Effector CD8-positive, alpha-beta T cell (primary cell): ENCODE measurements at places on chromosomes 3 and 15.

DNA sequence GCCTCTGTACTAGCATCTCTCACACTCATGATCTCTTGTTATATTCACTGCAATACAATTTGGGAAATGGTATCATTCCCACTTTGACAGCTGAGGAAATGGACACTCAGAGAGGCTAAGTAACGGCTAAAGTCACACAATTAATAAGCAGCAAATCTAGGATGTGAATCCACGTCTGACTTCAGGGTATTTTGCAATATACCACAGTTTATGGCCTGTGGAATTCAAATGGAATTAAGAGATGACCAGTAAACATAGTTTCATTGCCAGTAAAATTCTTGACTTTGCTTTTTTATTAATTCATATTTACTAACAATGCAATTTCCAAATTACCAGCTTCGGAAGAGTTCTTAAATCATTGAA lies 61.1 kb downstream of the CCNL1 start:
- no peak for DNase-seq

DNA sequence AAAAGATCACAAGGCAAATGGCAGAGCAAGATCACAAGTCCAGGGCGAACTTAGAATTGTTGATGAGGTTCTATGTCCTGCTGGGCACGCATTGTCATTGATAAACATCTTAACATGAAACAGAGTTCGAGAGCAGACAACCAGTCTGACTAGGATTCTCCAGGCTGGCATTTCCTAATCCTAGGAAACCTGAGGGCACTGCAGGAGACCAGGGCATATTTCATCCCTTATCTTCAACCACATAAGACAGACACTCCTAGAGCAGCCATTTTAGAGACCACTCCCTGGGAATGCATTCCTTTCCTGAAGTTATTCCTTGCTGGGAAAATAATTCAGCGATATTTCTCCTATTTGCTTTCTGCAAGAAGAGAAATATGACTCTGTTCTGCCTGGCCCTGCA lies 1199.9 kb downstream of the SI start:
- DNase-seq = no peak

DNA sequence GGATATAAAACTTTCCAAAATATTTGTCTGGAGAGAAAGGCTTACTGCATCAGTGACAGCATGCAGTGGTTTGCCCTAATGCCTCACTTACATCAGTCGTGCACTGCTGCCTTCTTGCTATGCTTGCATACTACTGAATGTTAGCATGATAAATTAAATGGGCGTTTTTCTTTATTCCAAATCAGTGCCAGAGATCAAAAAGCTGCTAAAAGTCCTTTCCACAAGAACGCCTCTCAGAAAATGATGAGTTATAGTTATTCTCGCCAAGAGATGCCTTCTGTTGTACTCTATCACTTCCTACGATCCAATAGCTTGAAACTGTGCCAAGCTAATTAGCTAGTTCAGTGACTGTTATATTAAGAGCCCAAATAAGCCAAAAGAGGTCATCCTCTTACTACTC lies 345.8 kb upstream of the ROBO2 start:
- DNase-seq = no peak

GRCh38 chr3:79329154-79329553 lies 438.6 kb downstream of the ROBO1 start:
- no peak for DNase-seq

DNA sequence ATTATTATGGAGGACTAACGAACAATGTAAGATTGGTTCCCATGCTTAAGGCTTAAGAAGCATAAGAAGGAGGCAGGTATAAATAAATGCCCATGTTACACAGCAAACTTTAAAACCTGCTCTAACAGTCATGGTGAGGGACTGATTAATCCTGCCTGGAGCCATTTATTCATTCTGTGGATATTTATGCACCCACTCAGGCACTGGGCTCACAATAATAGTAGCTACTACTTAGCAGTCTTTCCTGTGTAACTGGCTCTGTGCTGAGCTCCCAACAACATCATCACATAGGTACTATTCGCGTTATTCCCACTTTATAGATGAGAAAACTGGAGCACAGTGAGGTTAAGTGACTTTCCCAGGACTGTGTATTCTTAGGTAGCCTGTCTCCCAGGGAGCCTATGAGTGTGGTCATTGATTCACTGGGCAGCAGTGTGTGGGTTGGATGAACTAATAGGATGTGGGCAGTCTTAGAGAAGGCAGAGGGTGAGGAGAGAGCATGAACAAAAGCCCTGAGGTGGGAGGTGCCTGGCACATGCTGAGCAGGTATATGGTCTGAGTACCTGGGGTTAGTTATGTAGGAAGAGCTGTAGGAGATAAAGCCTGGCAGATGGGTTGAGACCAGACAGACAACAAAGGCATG lies 44.1 kb upstream of the UMPS start:
- DNase-seq = no peak

DNA sequence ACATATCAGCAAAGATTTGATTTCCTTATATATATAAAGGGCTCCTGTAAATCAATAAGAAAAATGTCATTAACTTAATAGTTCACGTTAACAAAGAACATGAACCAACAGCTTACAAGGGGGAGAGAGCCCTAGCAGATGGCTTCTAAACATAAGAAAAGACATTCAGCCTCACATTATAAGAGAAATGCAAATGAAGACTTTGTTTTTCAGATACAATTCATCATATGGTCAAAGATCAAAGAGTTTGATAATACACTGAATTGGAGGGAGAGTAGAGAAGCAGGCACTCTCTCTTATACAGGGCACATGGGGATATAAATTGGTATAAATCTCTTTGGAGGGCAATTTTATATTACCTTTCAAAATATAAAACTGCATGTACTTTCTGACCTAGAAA lies 21.1 kb downstream of the RBP2 start:
- DNase-seq = no peak

DNA sequence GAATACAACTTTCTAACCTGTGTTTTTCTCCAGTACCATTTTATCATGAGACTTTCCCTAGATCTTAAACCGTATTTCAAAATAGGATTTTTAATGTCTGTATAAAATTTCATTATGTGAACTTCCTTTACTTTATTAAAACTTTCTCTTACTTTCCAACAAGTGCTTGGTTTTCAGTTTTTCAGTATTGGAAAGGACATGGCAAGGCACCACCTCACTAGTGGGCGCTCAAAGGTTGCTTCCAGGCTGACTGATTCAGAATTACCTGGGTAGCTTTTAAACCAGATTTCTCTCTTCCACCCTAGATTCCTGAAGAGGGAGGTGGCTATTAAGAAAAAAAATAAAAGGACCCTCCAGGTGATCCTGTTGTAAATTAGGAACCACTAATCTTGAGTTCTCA lies 236.6 kb downstream of the SOX2 start:
- DNase-seq = no peak

DNA sequence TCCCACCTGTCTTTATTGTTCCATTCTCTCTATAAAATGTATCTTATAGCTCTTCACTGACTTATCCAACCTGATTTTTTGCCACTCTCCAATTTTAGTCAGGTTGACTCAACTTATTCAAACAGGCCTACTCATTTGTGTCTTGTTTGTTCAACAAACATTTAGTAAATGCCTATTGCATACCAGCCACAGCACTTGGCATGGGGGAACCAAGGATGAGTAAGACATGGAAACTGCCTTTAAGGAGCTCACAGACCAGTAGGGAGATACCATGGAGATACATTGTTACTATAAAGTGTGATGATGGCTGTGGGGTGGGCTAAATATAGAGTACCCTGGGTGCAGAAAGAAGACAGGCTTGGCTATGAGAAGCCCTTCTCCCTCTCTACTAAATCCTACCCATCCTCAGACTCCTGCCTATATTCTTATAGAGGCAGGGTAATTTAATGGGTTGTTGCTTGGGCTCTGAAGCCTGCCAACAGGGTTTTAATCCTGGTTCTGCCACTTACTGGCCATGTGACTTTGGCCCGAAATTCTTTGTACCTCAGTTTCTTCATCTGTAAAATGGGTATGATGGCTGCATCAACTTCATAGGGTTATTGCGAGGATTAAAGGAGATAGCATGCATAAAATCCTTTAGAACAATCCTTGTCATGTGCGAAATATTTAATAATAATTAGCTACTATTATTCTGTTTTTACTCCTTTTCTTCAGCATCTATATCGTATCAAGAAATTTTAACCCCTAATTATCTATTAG lies 348.5 kb upstream of the UMPS start:
- no peak for DNase-seq

GRCh38 chr3:26369133-26369532 lies 253.4 kb upstream of the LRRC3B start:
- no peak for DNase-seq

GRCh38 chr3:194632226-194632808 lies 902 bp downstream of the TMEM44 start:
- DNase-seq = no peak

DNA sequence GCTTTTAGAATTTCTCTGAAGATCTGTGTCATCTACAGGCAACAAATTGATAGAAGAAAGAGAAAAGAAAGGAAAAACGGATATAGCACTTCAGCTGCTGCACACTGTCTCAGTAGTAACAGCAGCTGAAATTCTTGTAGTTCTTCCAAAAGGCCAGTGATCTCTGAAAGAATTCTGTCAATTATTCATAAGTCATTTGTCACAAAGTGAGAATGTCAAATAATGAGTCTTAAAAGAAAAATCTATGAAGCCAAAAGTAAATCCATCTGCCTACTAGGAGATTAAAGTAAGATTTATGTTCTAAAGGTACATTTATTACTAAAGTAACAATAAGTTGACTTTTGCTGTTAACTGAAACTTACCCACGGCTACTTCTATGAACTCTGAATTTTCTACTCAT lies 24.6 kb downstream of the IFT80 start:
- DNase-seq = no peak

DNA sequence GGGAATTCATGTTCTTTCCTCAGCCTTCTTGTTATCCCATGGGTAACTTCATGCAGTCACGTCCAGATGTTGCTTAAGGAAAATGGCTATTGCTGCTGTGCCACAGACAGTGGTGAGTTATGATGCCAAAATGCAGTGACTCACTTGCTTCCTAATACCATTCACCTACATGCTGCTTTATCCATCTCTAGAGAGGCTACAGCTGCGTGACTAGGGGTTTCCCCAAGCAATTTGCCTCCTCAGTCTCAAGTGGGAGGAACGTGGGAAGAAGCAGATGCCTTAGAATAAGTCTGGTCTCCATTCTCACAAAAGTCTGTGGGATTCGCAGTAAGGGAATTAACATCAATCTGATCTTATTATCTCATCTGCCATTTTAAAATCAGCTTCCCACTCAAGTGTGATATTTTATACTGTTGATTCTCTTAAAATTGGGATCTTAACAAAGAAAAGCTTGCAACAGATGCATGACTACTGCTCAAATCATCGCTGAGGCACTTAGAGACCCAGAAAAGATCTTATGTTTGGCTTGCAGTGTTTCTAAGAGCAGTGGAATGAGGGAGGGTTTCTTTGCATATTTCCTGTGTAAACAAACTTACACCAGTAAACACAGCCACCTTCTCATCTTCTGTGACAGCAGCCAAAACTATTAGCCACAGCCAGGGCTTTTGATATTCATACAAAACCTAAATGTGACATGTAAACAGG lies 62.0 kb upstream of the ACP3 start:
- no peak for DNase-seq

DNA sequence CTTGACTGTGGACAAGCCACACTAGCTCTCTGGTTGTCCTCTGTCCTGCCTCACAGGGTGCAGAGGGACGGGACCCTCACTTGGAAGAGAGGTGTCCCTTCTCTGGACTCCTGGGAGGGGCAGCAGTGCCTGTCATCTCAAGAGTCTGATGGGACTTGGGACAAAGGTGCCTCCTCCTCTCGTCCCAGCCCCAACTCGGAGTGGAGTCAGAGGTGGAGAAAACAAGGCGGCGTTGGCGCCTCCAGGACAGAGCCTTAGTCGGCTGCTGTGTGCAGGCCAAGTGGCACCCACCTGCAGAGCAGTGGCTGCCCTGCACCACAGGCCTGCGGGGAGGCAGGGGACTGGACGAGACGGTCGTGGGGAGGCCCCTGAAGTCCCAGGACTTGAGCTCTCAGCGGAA lies 9.4 kb upstream of the SEC13 start:
- DNase-seq = no peak

DNA sequence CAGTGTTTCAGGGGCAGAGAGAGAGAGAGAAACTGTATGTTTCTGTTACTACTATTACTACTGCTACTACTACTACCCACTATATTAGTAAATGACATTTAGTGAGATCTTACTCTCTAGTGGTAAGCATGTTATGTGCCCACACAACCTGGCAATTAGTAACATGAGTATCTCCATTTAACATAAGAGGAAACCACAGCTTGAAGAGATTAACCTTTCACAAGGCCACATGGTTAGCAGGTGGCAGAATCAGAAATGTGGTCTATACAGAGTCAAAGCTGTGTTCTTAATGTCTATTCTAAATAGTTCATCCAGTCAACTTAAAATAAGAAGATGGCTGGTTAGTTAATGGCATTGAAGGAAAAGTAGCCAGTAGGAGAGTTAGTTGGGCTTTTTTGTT lies 961.6 kb downstream of the MCTP2 start:
- no peak for DNase-seq

GRCh38 chr15:51623386-51623938 lies 891 bp upstream of the DMXL2 start:
- no peak for DNase-seq

DNA sequence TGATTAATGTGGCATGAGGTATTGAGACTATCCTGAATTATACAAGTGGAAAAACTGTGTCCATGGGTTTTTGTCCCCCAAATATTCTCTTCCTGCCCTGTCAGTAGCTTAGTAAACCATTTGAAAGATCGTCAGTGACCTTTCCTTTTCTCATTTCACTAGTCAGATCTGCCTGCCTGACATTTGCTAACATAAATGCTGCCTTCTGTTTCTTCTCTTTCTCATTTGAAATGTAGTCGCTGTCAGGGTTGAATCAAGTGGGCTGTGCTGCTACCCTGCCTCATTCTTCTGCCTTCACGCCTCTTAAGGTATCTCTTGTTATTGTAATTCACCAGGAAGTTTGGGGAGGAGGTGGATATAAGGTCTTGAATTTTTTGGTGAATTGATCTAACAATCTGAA lies 67.5 kb downstream of the LRCH3 start:
- DNase-seq = no peak

- no peak for DNase-seq
Measured at GRCh38 chr15:32817577-32817976, 99.8 kb downstream of the GREM1 start.

DNA sequence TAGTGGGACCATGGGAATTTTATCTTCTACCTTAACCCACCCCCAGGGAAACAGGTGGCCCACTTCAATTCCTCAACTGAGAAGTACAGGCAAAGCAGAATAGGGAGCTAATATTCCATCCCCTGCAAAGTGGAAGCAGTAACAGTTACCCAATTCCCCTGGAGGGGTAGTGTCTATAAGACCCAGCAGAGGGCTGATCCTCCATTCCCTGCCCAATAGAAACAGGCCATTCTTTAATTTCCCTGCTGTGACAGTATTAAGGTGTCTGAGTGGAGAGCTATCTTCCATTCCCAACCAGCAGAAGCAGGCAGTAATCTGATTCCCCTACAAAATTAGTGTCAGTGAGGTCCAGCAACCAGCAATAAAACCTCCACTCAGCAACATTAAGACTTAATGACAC lies 219.8 kb downstream of the ULK4 start:
- no peak for DNase-seq

GRCh38 chr3:48215019-48215418 lies 8.3 kb upstream of the CAMP start:
- no peak for DNase-seq
